ENCODE measurements at places on chromosomes 3 and 15.
A peak's percentile ranks its signal among the peaks of the same experiment; 100 is the strongest.

- DNase-seq: no peak
Measured at GRCh38 chr15:60916032-60916678, 312.9 kb downstream of the RORA start.

DNA sequence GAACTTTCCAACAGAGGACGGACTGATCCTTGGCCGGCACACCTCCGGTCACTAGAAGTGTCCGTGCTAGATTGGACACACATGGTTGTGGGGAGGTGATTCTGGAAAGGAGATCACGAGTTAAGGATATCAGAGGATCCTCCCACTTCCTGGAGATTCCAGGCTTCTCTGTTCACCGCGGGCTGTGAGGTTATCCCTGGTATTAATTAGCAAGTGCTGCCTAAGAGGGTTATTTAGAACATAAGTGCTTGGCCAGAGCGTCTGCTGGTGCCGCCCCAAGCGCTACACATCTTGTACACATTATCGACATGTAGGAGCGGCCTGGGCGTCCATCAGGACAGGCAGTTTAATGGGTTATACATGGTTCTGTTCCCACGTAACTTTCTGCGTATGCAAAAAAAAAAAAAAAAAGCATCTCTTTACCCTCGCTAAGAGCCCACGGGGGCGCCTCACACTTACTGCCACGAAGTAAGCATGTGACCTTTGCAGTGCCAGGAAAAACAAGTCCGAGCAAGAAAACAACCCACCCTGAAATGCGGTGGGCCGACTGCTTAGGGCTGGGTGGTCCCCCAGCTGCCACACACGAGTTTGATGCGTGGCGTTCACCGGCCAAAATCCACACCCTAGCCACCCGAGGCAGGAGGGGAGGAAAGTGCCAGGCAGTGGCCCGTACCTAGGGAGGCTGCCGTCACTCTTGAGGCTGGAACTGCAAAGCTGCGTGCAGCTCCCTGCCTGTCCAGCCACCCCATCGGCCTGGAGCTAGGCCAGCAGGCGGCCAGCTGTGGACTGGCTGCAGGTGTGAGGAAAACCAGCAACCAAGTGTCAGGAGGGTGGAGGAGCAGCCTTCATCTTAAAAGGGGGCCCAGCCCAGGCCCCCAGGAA, 78.0 kb downstream of the CPN2 start:
- peak; percentile 78 for DNase-seq

DNA sequence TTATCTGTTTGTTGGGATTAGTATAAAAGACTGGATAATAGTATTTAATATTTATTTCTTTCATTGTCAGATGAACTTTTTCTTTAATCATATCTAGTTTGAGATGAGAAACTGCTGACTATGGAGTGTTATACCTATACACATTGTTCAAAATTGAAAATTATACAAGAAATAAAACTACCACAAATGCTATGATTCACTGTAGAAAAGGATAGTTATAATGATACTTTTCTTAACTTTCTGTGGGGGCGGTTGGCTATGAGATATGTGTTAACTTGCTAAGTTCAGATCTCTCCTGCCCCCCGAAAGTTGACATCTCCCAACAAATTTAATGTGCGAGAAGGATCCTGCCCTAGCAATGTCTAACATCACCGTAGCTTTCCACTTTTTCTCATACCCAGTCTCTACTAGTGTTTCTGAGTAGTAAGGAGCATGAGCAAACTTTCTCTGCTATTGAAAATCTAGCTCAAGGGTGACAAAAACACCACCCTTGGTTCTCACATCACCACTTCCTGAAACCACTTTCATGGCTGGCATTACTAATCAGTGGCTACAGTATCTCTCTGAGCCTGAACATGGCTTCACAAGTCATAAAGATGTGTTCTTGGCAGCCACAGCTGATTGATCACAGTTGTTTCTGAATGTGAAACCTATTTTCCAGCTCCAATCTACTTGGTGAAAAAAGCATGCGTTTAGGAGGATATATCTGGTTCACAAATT, 15.8 kb upstream of the SAMMSON start:
- no peak for DNase-seq

DNA sequence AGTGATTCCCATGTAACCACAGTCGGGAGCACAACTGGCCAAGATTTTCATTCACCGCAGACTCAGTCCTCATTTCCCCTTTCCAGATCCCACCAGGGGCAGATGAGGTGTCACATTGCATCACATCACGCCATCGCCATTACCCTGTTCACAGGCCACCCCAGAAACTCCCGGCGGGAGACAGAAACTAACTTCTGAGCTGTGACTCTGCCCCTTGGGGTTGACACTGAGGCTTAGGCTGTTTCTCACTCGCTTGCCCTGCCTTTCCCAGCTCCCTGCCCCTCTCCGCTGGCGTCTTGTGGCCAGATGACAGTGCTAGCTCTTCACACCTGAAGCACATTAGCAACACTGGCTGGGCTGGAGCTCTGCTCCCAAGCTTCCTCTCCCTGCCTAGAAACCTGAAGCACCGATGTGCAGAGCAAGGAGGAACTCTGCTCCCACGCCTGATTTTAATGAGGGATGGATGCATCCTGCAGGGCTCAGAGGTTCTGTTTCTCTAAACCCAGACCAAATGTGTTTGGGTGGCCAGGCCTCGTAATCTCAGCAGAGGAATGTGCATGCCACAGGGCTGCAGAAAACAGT, 88.8 kb upstream of the CTDSPL start:
- no peak for DNase-seq

DNA sequence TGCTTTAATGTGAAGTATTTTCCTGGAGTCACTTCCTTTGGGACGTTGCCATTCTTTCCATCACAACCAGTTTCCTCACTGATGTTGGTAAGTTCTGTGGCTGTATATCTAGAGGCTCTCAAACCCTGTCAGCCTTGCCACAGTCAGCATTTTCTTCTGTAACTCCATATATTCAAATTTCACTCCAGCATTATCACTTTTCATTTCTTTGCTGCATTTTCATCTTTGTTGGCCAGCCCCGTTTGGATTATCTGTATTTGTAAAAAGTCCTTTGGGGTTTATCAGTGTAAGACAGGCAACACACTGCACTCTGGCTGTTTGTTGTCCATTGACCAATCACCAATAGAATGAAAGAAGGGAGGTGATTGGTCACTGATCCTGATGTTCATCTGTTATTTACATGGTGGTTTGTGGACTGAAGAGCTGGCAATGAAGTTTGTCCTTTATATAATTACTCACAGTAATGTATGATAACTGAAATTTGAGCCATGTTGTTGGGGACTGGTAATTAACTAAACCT, 20.3 kb downstream of the GMPS start:
- DNase-seq: peak; percentile 47

DNA sequence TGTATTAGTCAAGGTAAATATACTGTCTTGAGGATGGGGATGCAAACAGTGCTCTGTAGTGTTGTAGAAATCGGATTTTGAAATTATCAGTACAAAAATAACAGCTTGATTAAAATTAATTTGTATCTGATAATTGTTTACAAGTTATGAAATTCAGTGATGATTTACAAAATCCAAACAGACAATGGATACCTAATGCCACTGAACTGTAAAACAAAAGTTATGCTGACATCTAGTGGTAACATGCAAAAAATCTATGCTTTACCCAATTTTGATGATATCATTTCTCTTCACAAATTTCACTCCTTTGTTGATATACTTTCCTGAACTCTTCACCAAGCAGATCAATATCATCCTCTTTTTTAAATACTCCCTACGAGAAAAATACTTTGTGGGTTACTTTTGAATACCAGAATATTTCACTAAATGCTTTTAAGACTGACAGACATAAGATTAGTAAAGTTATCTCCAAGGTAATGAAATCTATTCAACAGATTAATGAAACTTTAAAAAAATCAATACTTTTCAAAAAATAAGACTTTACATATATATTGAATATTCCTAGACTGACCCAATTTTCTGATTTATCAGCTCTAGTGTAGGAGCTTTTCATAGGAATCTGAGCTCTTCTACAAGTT, 36.0 kb downstream of the MNS1 start:
- DNase-seq: no peak

- no peak for DNase-seq
Measured at GRCh38 chr3:172213200-172213599, 173.8 kb downstream of the FNDC3B start.

- DNase-seq: no peak
Measured at GRCh38 chr3:45258317-45258716, 32.2 kb upstream of the TMEM158 start.

GRCh38 chr3:114128231-114128630, 50.6 kb downstream of the DRD3 start:
- no peak for DNase-seq

GRCh38 chr3:143791386-143791785, 56.9 kb downstream of the SLC9A9 start:
- DNase-seq: no peak

DNA sequence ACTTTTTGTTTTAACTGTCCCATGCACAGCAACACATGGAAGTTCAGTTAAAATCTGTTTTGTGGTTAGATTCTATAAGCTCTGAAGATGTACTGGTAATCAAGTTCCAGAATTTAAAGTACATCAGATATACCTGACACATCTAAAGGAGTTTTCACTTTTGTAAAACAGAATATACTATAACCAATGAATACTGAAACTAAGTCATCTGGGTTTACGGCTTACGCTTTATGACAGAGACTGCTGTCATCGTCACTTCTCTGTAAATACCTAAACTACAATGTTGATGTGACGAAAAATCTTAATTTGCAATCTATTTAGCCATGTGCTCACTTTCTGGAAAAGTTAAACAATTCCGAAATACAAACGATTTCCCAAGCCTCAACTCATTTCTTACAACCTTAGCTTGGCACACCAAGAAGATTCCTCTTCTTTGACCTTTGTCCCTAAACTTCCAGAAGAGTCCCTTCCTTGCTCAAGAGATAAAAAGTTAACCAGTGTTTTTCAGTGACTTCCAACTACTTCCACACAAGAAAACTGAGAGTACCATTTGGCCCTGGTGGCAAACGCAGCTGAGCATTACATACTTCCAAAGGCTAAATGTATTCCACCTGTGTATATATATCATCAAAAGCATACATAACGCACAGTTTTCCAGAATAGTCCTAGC, 56.8 kb upstream of the NEK10 start:
- no peak for DNase-seq

- no peak for DNase-seq
Measured at GRCh38 chr3:192515664-192516045, 211.7 kb downstream of the FGF12 start.

- DNase-seq: no peak
Measured at GRCh38 chr15:29840926-29841325, 18.7 kb upstream of the TJP1 start.

DNA sequence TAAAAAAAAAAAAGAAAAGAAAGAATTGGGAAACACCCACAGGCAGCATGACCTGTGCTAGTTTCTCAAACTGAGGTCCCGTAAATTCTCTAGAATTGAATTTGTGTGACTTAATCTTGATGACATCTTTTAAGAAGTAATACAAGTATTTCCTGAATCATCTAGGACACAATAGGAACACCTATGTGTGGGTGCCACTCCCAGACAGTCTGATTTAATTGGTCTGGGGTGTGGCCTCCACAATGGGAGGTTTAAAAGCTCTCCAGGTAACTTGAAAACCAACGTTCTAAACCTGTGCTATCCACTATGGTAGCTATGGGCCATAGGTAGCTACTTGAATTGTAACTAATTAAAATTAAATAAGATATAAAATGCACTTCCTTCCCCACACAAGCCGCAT, 28.1 kb downstream of the CFAP92 start:
- DNase-seq: no peak

GRCh38 chr15:36235173-36235572, 344.3 kb upstream of the CDIN1 start:
- DNase-seq: no peak

DNA sequence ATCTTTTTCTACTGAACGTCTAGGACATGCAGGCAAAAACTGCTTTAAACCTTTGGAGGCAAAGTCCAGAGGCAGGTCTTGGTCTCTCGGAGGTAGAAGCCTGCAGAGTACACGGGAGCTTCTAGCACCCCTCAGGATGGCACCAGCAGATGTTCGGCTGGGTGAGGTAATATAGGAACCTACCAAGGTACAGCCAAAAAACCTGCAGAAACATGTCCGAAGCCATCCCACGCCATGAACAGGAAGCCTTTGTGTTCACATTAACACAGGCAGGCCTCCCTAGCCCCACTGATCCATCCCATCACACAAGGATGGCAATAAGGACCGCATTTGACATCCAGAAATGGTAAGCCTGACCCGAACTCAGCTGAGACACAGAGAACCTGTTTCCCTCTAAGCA, 157.9 kb upstream of the HES1 start:
- DNase-seq: no peak

- DNase-seq: no peak
Measured at GRCh38 chr3:107904536-107905066, 186.2 kb downstream of the CD47 start.

- DNase-seq: no peak
Measured at GRCh38 chr3:73656241-73656890, 31.6 kb upstream of the PDZRN3 start.

GRCh38 chr3:119978554-119979208, 115.6 kb downstream of the GSK3B start:
- DNase-seq: no peak

GRCh38 chr3:151795276-151795675, 18.6 kb upstream of the AADAC start:
- peak; percentile 29 for DNase-seq

GRCh38 chr3:42247576-42248027, 18.4 kb downstream of the CCK start:
- peak; percentile 15 for DNase-seq

GRCh38 chr15:80844011-80844732, 65.0 kb downstream of the CEMIP start:
- no peak for DNase-seq

GRCh38 chr3:188573291-188573940, 419.5 kb downstream of the LPP start:
- no peak for DNase-seq

Data from AG09319 (cell line).